ENCODE measurements at places on chromosomes 12 and 14.

DNA sequence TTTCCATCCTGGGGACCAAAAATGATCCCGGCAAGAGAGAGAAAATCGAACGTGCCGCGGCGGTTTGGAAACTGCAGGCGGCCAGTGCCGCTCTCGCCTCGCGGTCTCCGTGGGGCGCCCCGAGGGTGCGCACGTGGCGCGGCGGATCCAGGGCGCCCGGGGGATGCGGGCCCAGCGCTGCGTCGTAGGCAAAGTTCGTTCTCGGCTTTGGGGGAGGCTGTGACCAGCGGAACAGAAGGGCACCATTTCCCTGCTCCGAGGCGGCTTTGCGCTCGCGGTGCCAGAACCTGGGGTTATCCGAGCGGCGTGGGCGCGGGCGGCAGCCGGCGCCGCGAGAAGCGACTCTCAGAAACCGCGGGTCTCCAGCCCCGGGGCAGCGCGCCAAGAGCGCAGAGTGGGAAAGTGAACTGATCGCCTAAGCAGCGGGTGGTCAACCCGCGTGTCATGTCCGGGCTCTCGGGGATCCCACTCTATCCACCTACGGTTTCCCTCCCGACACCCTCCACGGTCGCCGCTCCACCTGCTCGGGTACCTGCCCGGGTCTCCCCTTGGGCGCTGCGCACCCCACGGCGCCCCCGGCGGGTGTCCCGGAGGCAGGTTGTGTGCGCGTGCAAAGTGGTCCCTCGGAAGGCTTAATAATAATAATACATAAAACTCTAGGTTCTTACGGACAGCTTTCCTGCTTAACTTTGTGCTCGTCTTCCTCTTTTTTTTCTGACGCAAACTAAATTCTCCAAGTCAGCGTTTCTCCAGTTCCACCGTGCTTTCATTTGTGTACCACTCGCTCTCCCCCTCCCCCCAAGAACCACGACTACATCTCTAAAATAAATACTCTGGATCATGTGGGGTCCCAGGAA, 1.2 kb downstream of the ESRRB start:
- DNase-seq = no peak

GRCh38 chr12:6697584-6698351, 2.8 kb downstream of the PIANP start:
- no peak for DNase-seq

DNA sequence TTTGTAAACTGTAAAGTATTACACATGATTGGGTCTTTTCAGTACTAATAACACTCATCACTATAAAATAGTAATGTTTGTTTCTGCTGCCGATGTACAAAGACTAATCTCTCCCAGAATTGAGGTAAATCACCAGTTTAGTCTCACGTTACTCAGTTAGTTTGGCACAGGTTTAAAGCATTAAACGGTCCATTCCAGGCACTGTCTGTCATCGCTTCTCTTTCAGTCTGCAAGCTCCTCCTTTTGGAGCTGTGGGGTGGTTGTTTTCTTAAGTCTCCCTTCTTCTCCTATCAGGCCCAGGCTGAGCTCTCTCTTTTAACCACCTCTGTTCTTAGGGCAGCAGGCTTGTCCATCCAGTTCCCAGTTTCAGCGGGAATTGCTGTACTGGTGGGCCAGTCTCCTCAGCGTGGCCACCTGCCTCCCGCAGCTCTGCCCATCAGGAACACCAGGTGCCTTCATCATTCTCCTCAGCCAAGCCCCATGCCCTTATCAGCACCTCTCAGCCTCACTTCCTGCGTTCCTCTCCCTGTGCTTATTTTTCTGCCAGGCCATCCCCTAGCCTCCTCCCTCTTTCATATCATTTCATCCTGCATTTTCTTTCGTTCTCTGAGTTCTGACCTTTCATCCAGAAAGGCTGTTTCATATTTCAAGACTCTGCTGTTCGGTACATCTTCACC, 149.0 kb downstream of the TGFB3 start:
- DNase-seq = no peak

DNA sequence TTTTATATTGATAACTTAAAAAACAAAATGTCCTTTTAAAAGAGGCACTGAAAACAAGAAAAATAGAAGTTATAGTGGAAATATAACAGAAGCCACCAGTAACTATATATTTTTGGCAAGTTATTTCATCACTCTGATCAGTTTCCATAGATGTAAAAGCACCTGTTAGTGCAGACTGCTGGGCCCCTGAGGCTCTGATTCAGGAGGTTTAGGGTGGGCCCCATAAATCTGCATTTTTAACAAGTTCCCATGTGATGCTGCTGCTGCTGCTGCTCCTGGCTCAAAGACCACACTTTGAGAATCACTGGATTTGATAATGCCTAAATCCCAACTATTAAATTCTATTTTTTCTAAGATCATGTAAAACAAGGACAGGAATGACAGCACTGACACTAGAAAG, 251.1 kb downstream of the MED13L start:
- no peak for DNase-seq

DNA sequence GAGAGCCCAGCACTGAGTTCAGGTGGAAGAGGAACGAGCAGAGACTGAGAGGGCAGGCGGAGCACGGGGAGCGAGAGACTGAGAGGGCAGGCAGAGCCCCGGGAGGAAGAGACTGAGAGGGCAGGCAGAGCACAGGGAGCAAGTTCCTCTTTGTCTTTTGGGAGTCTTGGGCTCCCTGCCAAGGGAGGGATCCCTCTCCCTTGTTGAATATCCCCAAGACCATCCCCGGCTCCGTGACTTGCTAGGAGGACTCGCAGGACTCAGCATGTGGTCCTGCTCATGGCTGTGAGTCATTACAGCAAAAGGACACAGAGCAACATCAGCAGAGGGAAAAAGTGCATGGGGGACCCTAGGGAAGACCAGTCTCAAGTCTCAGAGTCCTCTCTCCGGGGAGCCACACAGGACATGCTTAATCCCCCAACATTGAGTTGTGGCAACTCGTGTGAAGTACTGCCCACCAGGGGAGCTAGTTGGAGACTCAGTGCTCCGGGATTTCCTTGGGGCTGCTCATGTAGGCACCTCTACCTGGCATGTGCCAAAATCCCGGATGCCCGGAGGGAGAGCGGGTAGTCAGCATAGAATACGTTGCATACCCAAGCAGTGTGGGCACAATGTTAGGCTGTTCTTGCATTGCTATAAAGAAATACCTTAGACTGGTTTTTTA, 81.0 kb downstream of the CCDC92 start:
- DNase-seq = no peak

DNA sequence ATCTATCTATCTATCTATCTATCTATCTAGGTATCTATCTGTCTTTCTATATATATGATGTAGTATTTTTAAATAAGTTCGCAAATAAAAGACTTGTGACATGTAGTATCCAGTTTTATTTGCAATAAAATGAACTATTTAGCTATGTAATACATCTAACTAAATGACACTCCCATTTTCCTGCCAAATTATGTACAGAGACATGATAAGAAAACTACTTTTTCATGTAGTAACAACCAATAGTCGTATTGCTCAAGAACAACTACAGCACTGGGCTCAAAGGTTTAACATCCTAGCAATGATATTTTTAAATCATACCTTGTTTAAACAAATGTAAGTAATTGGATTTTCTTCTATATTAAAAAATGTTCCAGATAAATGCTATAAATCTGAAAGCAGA, 55.5 kb upstream of the FLRT2 start:
- no peak for DNase-seq

DNA sequence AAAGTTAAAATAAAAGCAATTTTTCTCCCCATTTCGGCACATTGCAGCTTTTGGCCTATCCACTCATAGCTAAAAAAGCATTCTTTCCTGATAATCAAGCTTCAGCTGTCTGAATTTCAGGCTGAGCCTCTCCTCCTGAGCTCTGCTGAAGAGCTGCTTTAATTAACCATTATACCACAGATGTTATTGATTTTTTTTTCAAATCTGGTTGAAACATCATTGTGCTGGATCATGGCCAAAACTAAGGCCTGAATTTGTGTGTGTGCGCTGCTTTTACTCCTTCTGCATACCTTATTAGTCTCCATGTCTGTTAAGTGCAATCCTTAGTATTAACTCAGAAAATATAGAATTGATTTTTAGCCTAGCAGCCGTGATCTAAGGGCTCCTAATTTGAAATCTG, 52.3 kb downstream of the MBIP start:
- DNase-seq = no peak

DNA sequence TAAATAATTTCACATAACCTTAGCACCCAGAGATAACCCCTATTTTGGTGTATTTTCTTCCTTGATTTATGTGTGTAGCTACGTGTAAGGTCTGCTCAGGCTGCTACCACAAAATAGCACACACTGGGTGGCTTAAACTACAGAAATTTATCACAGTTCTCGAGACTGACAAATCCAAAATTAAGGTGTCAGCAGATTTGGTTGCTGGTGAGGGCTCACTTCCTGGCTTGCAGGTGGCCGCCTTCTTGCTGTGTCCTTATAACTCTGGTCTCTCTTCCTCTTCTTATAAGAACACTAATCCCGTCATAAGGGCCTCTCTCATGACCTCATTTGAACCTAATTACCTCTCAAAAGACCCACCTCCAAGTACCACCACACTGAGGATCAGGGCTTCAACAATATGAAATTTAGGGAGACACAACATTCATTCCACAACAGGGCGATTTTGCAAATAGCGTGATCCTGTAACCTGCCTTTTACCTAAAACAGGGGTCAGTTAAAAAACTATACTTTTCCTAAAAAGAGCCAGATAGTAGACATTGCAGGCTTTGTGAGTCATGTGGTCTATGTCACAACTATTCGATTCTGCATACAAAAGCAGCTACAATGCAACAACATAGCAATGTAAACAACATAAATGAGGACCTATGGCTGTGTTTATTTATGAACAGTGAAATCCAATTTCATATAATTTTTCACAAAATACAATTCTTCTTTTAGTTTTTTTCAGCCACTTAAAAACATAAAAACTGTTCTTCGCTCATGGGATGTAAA, 371.7 kb downstream of the DPF3 start:
- no peak for DNase-seq

DNA sequence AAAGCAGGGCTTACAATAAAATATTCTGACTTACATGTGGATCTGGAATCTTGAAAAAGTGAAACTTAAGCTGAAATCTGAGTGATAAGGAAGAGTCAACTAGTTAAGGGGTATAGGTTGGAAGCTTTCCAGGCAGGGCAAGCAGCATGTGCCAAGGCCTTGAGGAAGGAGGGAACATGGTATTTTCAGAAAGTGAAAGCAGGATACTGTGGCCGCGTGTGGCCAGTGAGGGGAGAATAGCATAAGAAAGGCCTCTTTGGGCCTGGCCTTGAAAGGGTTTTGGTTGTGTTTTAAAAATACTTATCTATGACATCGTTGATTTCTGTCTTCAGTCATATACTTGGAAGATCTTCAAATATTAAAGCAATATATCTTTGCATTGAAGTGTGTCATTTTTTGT, 213.4 kb downstream of the AKAP6 start:
- DNase-seq = no peak

GRCh38 chr12:92049403-92049802, 96.2 kb downstream of the BTG1 start:
- DNase-seq = no peak

GRCh38 chr12:6778217-6778573, 5.9 kb downstream of the LAG3 start:
- no peak for DNase-seq

DNA sequence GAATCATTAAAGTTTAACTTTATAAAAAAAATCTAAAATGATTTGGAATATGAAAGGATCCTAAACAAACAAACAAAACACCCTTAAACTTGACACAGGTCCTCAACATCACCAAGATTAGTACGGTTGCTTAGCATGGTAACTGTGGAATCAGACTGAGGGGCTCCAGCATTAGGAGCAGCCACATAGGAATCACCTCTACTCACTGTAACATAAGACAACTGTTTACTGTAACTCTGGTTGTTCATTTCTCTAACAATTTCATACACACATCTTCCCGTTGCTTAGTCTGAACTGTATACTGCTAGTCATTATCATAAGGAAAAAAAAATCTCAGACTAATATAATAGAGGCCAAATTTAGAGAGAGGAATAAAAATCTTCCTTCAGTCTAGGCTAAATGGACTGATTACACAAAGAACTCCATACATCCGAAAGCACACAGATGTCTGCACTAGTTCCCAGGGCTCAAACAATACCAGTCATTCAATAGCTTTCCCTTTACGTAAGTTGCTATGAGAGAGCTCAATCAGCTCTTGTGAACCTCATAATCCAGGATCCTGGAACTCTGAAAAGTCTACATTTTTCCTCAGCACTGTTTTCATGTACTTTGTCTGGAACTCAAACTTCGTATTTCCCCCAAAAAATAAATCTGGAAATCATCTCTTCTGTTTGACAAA, 26.0 kb downstream of the LRP6 start:
- no peak for DNase-seq

GRCh38 chr12:3961591-3961990, 88.4 kb upstream of the PARP11 start:
- DNase-seq = no peak

GRCh38 chr12:128594521-128594920, 229.2 kb downstream of the SLC15A4 start:
- DNase-seq = no peak

GRCh38 chr14:72666610-72667009, 227.3 kb downstream of the DPF3 start:
- no peak for DNase-seq

DNA sequence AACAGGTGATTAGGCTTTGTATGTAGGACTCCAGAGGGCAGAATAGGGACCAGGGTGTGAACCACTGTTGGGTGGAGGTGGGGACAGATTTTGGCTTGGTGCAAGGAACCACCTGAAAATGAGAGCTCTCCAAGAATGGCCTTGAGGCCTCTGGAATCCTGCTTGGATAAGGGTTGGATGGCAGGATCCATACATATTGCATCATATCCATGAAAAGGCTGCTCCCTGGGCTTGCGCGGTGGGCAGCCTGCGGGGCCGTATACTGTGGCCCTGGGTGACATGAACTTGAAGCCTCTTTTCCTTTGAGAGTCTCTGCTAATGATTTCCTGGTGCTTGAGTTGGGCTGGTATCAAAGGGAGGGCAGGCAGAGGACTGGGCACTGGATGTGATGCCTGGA, 1.3 kb upstream of the SLC10A1 start:
- DNase-seq = no peak

DNA sequence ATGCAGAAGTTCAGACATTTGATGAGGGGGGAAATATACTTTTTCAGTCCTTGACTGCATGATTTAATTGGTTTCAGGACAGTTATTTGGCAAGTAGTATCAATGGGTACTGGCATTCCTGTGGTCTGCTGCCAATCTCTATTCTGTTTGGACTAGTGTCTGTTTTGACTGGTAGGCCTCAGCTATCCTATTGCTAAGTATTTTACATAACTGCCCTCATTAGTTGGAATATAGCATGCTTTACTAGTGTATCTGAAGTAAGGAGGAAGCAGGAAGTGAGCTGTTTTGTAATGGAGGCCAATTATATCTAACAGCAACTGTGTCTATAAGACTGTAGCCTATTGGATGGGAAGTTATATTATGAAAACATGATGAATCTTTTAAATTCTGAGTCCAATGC, 104.3 kb downstream of the FLRT2 start:
- no peak for DNase-seq

Measured in stimulated activated CD4-positive, alpha-beta T cell treated with anti-CD3 and anti-CD28 coated beads, Interleukin-1b, Interleukin-23, amount 100 ng/mL, for 1 hour (primary cell).